ENCODE measurements at places on chromosomes 2 and 18.

DNA sequence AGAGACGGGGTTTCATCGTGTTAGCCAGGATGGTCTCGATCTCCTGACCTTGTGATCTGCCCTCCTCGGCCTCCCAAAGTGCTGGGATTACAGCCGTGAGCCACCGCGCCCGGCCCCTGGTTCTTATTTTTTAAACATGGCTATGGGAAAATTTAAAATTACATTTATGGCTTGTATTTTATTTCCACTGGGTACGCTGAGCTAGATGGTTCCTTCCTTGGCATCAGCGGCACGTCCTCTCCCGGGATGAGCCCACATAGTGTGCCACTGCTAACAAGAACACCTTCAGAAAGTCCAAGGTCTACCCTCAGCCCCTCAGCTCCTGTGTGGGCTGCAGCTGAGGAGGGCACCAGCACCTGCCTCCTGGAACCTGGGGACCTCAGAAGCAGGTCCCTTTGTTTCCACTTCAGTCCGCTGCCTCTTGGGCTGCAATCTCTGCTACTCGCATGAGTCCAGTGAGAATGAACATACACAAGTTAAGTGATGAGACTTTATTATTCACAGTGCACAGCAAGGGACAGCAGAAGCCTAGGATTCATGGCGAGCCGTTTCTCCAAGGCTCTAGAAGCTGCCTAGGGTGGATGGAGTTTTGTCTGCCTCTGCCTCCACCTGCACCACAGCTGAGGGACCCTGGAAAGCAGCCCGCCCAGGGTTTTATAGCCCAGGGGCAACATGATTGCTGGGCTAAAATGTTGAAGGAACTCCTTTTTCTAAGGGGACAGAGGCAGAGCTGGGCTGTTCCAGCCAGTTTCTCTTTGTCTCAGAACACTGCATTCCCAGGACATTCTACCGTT is 107.5 kb upstream of the TEX51 start:
- no peak for DNase-seq

DNA sequence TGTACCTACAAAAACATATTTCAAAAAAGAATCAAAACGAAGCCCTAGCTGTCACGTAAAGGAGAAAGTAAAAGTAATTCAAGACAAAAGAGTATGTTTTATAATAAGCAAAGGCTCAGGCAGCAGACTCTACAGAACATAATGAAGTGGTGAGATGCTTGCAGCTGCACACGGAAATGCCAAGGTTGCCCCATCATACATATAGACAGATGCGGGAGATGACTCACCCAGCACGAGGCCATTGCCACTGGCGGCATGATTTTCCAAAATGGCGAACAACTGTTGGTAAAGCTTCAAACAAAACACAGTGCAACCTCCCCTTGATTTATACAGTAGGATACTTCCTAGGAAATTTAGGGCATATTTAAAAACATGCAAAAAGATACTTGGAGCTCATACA is 26.0 kb upstream of the C1QL2 start:
- DNase-seq: no peak

- no peak for DNase-seq
Measured at GRCh38 chr2:71807581-71808451, 339.8 kb downstream of the CYP26B1 start.

DNA sequence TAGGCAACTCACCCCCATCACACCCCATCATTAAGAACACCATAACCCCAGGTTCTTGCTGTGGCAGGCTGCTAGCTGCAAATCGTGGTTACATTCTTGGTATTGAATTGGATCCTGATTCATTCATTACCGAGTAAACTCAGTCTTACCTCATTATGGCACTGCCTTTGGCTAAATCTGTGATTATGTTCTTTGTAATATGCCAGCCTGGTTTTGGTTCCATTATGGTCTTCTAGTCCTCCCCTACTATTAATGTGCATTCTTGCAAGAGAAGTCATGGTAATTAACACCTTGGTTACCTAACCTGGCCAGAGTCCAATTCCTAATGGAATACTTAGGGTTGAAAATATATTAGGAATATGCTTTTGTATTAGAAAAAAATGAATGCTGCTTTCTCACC is 258.9 kb upstream of the APCDD1 start:
- DNase-seq: no peak

DNA sequence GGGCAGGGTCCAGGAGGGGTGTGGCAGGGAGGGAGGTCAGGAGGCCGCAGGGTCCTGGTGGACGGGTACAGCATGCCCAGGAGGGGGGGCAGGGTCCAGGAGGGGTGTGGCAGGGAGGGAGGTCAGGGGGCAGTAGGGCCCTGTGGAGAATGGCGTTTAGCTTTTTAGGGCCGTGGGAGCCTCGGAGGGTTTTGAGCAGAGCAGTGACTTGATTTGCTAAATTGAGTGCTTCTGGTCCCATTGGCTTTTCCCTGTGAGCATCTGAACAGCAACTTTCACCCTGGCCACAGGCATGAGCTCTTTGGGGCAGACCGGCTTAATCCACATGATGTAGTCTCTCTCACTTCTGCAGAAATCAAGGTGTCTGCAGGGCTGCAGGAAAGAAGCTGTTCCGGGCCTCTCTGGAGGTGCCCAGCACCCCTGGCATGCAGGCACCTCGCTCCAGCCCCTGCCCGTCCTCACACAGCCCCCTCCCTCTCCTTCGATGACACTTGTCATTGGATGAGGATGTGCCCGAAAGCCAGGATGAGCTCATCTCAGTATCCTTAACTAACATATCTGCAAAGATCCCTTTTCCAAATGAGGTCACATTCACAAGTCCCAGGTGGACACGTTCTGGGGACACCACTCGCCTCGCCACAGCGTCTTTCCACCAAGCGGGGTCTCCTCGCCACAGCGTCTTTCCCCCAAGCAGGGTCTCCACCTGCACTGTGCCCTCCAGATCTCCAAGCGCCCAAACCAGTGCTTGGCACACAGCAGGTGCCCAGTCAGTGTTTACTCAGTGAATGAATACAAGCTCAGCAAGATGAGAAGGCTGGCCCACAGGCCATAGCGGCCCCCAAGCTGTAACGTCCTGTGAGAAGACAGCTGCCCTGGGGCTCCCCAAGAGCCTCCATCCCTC is 94.0 kb downstream of the NDUFA10 start:
- no peak for DNase-seq

- no peak for DNase-seq
Measured at GRCh38 chr2:117308861-117309770, 505.4 kb upstream of the DDX18 start.

Measured in neural crest cell (in vitro differentiated cells).